PC-9 (cell line): ENCODE measurements at places on chromosomes 16 and 17.
A peak's percentile ranks its signal among the peaks of the same experiment; 100 is the strongest.

DNA sequence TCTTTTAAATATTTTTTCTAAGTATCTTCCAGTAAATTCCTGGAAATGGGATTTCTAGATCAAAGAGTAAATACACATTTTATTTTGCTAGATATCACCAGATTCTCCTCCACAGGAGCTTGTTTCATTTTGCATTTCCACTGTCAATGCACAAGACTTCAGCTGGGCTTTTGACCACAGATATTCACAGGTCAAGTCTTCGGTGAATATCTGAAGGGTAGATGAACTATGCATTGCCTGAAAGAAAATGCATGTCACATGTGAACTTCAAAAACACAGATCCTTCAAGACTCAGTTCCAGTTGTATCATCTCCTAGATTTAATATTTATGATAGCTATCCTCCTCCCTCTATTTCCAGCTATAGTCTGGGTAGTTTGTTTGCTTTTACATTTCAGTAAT, 963.6 kb upstream of the GOT2 start:
- DNase-seq = no peak

- no peak for DNase-seq
Measured at GRCh38 chr17:50046667-50047066, 9.2 kb upstream of the ITGA3 start.

DNA sequence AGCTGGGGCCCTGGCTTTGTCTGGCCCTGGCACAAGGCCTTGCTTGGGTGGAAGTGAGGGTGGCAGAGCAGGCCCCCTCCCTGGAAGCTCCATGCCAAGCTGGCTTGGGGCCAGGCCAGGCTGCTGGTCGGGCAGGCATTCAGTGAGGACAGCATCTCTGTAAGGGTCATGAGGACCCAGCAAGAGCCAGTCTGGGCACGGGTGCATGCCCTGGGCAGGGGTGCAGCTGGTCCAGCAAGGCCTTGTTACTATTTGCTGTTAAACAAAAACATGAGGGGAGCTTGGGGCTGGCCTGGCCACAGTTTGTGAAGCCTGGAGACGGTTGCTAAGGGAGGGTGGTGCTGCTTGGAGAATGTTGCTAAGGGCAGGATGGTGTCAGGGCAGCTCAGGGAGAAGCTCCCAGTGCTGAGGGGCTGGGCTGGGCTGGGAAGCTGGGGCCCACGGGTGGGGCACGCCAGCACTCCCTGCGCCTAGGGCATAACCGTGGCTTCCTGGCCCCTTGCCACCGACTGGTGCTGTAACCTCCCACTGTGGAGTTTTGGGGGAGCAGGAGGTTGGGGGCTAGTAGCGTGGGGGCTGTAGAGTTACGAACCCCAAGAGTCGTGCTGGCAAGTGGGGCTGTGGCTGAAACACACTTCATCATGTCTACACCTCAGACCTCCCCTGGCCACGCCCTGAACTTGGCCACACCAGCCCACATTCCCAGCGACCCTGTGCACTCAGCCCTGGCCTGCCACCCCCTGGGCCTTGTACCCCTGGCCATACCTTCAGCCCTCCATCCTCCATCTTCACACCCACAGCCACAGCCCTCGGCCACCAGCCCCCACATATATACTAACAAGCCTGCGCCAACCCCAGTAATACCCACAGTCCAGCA, 1.6 kb downstream of the TPPP3 start:
- no peak for DNase-seq

- DNase-seq = no peak
Measured at GRCh38 chr17:69058165-69058564, 2.6 kb downstream of the ABCA9 start.

- DNase-seq = no peak
Measured at GRCh38 chr17:30267625-30268024, 24.1 kb downstream of the BLMH start.

DNA sequence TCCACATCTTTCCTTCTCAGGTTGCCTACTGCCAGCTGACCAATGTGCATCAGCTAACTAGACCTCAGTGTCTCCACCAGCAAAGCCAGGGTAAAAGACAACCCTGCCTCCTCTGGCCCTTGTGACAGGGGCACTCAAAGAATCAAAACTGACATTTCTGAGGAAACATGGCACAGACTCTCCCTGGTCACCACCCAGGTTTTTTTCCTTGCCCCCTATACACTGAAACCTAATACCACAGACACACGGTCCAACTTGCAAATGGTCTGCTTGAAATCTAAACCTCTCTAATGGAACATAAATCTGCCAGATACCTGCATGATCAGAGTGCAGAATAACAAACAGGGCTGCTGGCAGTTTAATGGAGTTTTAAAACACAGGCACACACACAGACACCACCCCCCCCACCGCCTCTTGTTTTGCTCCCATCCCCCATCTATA, 19.5 kb upstream of the CORO6 start:
- no peak for DNase-seq

DNA sequence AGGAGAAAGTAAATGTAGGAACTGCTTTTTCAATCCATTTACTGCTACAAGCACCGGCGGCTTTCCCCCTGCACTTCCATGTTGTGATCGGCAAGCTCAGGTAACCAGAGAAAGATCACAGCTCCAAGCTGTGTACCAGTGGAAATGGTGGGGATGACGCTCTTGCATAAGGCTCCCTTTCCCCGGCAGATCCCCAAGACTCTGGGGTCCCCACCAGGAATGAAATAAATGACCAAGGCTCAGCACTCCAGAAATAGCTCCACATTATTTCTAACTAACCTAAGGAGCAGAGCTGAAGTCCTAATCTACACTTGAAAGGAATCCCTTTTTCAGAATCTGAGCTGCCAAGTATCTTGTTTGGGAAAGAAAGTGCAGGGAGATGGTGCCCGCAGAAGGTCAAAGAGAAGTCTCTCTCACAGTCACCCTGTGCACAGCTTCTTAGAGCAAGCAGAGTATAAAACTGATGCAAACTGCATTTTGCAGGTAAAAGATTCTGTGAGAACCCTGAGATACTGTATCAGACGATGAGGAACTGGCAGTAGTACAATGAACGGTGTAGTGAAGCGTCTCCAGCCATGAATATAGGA, 11.1 kb downstream of the GRB2 start:
- DNase-seq = no peak

DNA sequence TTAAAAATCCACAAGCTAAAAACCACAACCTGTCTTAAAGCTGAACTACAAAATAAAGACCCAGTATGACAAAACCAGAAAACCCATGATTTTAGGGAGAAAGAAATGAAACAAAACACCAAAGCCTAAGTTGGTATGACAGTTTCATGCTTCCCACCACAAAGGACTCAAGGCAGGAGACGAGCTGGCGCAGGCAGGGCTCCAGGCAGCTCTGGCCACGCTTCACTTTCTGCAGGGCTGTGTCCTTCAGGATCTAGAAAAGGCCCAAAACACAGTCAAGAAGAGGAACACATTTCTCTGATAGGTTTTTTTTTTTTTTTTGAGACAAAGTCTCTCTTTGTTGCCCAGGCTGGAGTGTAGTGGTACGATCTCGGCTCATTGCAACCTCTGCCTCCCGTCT, 75.3 kb downstream of the WDR59 start:
- DNase-seq = no peak

- no peak for DNase-seq
Measured at GRCh38 chr17:69857412-69857835, 217.6 kb upstream of the KCNJ16 start.

DNA sequence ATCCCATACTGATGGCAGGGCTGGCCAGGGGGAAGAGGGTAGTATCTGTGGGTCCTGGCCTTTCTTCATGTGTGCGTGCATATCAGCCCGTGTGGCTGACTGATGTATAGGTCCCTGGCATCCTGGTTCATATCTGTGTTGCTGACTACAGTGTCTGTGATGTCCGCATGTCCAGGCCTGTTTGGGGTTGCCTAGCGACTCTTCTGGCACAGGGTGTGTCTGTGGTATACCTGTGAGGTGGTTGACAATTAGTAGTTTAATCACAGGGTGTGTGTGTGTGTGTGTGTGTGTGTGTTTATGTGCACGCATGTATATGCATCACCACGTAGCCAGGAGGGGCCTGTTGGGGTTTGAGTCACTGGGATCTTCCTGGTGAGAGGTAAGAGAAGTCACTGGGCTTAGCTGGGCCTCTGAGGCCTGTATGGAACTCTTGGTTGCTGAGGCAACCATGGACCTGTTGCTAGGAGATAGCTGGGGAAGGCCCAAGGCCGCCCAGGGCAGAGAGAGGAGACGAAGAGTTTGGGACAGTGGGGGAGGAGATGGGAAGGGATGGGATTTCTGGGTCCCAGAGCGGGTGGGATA, 603 bp upstream of the TMEM95 start:
- DNase-seq = no peak

- no peak for DNase-seq
Measured at GRCh38 chr17:77543801-77544200, 403.0 kb downstream of the SEC14L1 start.

DNA sequence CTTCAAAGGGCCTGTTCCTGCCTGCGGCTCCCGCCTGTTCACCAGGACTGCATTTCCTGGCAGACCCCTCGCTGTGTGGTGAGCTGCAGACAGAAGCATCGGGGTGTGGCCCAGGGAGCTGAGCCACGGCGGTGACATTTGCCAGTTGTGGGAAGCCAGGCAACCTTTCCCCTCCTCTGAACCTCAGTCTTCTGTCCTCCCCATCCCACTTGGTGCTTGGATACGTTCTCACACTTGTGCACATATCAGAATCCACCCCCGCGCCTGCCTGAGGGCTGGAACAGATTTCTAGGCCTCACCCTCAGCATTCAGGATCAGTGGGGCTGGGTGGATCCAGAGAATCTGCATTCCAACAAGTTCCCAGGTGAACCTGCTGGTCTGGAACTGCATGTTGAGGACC, 63.5 kb downstream of the CRISPLD2 start:
- DNase-seq = peak; percentile 62

- DNase-seq = no peak
Measured at GRCh38 chr17:67110619-67111018, 66.3 kb downstream of the CACNG1 start.

- no peak for DNase-seq
Measured at GRCh38 chr17:71033336-71033735, 864.0 kb downstream of the KCNJ2 start.

GRCh38 chr16:11681976-11682654, 13.9 kb downstream of the SNN start:
- no peak for DNase-seq

GRCh38 chr17:63792055-63792729, 18.2 kb downstream of the DDX42 start:
- no peak for DNase-seq

DNA sequence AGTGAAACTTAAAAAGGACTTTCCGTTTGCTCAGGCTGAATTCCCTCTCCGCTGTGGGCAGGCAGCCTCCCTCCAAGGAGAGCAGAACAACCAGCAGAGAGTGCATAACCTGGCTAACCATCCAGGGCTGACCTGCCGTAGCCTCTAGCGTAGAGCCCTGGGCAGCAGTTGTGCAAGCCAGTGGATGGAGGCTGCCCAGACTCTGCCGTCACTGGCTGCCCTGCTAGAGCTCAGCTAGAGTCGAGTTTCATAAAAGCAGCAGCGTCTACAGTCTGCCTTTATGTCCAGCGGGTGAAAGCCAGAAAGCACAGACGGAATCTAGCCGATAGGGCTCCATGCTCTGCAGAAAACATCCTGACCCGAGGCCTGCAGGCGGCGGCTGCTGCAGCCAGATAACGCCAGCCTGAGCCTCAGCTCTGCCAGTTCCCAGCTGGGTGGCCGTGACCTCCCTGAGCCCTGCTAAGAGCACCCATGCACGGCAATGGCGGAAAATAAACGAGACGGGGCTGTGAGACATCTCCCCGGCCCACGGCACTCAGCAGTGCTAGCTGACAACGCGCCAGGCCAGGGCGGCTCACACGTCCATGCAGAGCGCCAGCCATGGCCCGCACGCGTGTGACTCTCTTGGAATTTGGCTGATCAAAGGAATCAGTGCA, 231.3 kb downstream of the ENGASE start:
- DNase-seq = no peak

- no peak for DNase-seq
Measured at GRCh38 chr16:34054969-34055368, 595.6 kb downstream of the TP53TG3F start.

GRCh38 chr17:57599271-57600045, 145.6 kb downstream of the CCDC182 start:
- DNase-seq = no peak

DNA sequence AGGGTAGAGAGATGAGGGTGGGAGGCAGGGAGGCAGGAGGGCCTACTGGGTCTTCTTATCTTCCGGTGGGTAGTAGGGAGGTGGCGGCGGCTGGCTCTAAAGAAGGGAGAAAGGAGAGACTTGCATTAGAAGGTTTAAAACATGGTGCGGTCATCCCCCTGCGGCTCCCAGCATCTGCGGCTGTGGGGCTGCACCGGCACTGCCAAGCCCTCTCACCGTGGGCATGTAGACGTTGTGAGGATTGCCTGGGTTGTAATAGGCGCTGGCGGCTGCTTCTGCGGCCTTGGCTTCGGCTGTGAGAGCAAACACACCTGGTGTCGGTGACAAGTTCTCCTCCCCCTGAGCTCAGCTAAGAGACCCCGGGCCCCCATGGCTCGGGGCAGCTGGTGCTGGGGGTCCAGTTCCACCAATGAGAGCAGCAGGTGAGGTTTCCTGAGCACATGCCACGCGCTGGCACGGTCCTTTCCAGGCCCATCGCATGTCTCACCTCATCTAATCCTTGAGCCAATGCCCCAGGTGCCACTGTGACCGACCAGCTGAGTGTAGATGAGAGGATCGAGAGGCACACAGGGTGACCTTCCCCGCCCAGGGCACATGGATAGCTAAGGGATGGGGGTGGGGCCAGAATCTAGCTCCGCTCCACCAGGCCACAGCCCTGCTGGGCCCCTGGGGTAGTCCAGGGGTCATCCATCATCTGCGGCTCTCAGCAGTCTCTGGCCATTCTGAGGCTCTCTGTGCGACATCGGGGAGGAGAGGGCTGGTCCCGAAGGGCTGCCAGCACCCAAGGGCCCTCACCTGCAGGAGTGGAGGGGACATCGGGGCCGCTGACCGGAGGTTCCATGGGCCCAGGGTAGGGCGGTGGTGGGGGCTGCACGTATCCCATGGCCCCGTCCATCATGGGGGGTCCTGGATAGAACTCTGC, 2.7 kb upstream of the UNC13D start:
- DNase-seq = no peak

- DNase-seq = no peak
Measured at GRCh38 chr17:42179911-42180410, 981 bp downstream of the KCNH4 start.

DNA sequence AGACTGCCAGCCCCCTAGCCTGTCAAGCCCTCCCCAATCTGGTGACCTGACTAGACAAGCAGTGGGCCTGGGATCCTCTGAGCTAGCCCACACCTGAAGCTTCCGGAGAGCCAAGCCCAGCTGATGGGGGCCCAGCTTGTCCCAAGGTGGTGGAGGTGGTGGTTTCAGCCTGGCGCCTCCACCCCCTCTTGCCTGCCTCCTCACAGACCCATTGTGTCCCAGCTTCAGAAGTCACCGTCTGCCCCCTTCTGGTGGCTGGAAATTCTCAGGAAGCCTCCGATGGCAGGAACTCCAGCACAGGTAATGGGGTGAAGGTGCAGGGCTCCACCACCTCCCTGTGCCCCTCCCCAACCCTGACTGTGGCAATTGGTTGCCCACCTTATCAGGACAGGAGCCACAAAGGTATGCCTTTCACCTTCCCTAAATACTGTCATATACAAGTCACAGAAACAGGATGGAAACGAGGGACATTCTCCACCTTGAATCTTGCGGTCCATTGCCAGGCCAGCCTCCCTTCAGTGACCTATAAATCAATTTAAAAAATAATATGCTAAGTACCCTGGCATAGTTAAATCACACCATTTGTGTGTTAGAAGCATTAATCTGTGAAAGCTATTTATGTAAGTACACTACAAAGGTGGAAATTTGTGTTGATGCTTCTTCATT, 66.0 kb upstream of the ZNF423 start:
- DNase-seq = no peak

- peak; percentile 25 for DNase-seq
Measured at GRCh38 chr17:1882836-1883235, 53.0 kb downstream of the RPA1 start.
